ENCODE measurements at places on chromosomes 7 and 10. TPM values are rescaled to one million over a fixed set of nuclear protein-coding genes. Genes with fewer than 3 reads are reported as not detected.

Gene GIMAP2
- 19.5 TPM for total RNA-seq

- H3K4me3 ChIP-seq = no peak overlapping the region
- H3K4me1 ChIP-seq = no peaks in the 10 kb centered on the region
- no peaks in the 10 kb centered on the region for H3K36me3 ChIP-seq
- no peak for DNase-seq
Measured at GRCh38 chr7:33886149-33886623, 19.2 kb upstream of the BMPER start.

- H3K4me3 ChIP-seq = no peak overlapping the region
- peaks cover 8% of the 10 kb centered on the region for H3K36me3 ChIP-seq
- no peaks in the 10 kb centered on the region for H3K27me3 ChIP-seq
- H3K4me1 ChIP-seq = peaks cover 6% of the 10 kb centered on the region
Measured at GRCh38 chr7:155750255-155751125, 61.8 kb downstream of the SHH start.

Gene ATOH7
- 0.16 TPM for total RNA-seq

Gene EFCAB10
- total RNA-seq = 0.91 TPM

- H3K4me1 ChIP-seq = no peaks in the 10 kb centered on the region
- H3K36me3 ChIP-seq = no peaks in the 10 kb centered on the region
- no peaks in the 10 kb centered on the region for H3K27me3 ChIP-seq
- no peak overlapping the region for H3K27ac ChIP-seq
Measured at GRCh38 chr10:66176772-66177171, 749.1 kb upstream of the LRRTM3 start.

- no peak for DNase-seq
- no peak overlapping the region for H3K4me3 ChIP-seq
- H3K27ac ChIP-seq = no peak overlapping the region
Measured at GRCh38 chr7:4143006-4143405, 539.1 kb upstream of the FOXK1 start.

DNA sequence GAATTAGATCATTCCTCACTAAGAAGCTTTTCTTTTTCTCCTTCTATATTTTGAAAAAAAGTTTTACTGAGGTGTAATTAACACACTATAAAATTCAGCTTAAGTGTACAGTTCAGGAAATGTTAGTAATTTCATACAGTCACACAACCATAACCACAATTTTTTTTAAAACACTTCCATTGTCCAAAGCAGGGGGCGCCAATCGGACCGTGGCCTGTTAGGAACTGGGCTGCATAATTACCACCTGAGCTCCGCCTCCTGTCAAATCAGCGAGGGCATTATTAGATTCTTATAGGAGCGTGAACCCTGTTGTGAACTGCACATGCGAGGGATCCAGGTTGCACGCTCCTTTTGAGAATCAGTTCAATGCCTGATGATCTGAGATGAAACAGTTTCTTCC is 427.1 kb downstream of the TFEC start:
- H3K36me3 ChIP-seq = no peaks in the 10 kb centered on the region
- H3K4me1 ChIP-seq = no peaks in the 10 kb centered on the region
- no peaks in the 10 kb centered on the region for H3K27me3 ChIP-seq

- no peaks in the 10 kb centered on the region for H3K27me3 ChIP-seq
- DNase-seq = no peak
- H3K4me1 ChIP-seq = no peaks in the 10 kb centered on the region
- H3K36me3 ChIP-seq = no peaks in the 10 kb centered on the region
Measured at GRCh38 chr7:150471886-150472285, 21.5 kb downstream of the GIMAP8 start.

DNA sequence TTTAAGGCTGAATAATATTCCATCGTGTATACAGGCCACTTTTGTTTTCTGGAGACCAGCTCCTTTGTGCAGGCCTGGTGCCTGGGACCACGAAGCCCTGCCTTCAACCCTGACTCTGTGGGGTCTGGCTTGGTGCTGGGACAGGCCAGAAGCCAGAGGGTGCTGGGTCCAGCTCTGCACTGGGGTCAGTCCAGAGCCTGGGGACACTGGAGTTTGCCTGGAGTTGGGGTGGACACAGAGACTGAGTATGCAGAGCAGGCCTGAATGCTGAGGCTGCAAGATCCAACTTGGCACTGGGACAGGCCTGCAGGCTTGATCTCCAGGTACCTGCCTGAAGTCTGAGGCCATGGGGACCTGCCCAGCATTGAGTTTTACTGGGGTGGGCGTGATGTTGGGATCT is 558.8 kb upstream of the CNTNAP2 start:
- H3K27ac ChIP-seq = no peak overlapping the region
- no peaks in the 10 kb centered on the region for H3K4me1 ChIP-seq
- H3K4me3 ChIP-seq = no peak overlapping the region
- H3K27me3 ChIP-seq = no peaks in the 10 kb centered on the region
- no peaks in the 10 kb centered on the region for H3K36me3 ChIP-seq
- DNase-seq = peak; percentile 35

Gene IGF2BP3
- 0.85 TPM for total RNA-seq

Gene UTF1
- total RNA-seq = not detected

DNA sequence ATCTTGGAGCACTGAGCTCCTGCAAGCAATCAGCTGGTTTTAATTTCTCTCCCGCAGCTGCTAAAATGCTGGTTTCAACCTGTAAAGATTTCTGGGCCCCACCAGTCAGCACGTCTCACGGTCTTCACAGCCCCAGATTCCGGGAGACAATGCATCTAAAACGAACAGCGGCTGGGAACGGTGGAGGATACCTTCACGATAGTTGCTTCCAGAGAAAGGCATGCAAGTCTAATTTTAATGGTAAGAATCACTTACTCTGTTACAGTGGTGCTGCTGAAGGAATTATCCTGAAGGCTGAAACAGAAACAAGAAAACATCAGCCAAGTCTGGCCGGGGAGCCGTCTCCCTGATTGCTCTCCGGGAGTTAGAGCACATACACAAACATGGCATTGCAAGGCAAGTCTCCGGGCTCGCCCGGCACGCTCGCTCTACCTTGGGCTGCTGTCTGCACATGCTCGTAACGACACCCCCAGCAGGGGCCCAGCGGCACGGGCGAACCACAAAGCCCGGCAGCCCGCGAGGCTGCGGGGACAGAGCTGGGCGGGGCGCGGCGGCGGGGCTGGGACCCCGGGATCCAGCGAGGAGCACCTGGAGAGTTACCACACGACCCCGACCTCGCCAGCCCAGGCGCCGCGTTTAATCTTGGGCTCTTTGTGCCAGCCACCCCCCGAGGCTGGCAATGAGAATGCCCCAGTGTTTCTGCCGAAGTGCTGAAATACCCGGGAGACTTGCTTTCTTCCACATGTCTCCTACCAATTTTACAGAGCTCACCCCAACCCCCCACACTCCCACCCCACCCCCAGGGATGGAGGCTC is at the start of gene FAM13C:
Gene FAM13C, minus strand, starts transcription at position 406 of the 815 bp plus-strand sequence. Its CDS starts 89 bp downstream, at position 317.
- no peaks in the 10 kb centered on the region for H3K4me1 ChIP-seq
- peaks cover 4% of the 10 kb centered on the region for H3K27me3 ChIP-seq
- peak within 1 kb of the TSS; percentile 48 for H3K27ac ChIP-seq
- peak; percentile 88 for DNase-seq
- H3K4me3 ChIP-seq = peak within 1 kb of the TSS; percentile 67

Gene SMC3
- 29.6 TPM for total RNA-seq

Gene BTBD16
- total RNA-seq = 1.2 TPM

Gene GIMAP5
- 30.0 TPM for total RNA-seq

DNA sequence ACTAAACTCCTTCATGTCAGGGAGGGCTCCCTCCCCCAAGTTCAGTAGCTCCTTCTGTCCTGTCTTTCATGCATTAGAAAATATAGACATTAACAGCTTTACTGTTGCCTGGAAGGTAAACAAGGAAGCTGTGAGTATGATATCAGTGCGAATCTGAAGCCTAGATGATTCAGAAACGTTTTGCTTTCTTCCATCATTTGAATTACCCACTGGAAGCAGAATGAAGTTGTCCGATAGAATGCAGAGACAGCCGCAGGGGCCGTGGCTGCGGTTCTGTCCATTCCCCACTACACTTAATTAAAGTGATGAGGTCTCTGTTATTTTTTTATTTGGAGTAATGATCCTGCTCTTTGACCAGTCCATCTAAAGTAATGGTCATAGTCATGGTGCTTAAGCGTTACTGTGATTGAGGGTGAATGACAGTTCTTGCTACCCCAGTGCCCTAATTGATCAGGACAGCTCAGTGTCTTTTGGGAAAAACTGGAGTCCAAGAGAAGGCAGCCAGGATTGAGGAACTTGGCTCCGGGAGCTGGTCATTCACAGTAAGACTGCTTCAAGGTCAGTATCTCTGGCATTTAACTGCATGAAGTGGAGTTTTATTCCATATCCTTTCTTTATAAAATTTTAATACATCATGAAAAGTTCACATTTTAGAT is 69.9 kb downstream of the PTPRE start:
- H3K27me3 ChIP-seq = no peaks in the 10 kb centered on the region
- no peak for DNase-seq
- no peaks in the 10 kb centered on the region for H3K4me1 ChIP-seq

DNA sequence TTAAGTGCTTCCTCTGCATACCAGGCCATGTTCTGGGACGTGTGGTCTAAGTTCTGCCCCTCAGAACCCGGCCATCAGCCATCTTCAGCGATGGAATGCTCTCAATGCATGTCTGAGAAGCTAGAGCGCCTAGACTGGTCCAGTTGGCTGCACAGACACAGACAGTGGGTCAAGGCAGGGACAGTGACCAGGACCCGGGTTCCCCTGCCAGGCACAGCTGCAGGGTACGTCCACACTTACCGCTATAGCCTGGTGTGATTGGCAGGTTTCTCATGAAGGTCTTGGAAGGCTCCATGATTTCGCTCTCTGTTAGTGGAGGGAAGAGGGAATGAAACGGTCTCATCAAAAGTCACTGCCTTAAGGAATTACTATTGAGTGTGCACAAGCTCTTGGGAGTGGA is 47.3 kb downstream of the PNLIPRP2 start:
- H3K27me3 ChIP-seq = no peaks in the 10 kb centered on the region
- no peak overlapping the region for H3K27ac ChIP-seq
- H3K4me1 ChIP-seq = no peaks in the 10 kb centered on the region
- H3K4me3 ChIP-seq = no peak overlapping the region

All from kidney (tissue), 22 donors.